ENCODE measurements at places on chromosomes 4 and X. TPM values are rescaled to one million over a fixed set of nuclear protein-coding genes. Genes with fewer than 3 reads are reported as not detected.

GRCh38 chr4:173509036-173510001, 20.7 kb downstream of the HAND2 start:
- H3K36me3 ChIP-seq = no peaks in the 10 kb centered on the region
- peaks cover 38% of the 10 kb centered on the region for H3K27me3 ChIP-seq
- no peak for DNase-seq
- H3K27ac ChIP-seq = no peak overlapping the region

DNA sequence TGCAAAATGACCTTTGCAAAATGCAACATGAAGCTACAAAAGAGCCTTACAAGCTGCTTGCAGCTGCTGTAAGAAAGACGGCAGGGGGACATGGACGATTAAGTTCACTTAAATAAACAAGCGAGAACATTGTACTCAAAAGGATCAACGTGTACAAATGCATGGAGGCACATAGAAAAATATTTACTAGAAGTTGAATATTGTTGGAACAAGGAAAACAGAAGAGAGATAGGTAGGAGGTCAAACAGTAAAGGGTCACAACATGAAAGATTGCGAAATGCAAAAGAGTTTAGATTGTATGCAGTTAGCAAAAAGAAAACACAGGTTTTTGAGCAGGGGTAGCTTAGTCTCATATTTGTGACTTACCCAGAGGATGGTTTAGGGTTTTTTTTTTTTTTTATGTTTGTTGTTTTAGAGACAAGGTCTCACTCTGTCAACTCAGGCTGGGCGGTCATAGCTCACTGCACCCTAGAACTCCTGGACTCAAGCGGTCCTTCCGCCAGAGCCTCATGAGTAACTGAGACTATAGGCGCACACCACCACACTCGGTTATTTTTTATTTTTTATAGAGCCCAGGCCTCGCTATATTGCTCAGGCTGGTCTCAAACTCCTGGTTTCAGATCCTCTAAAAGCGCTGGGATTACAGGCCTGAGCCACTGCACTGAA, 1.4 kb upstream of the PHF8 start:
- peak overlapping the region; percentile 93 for H3K27ac ChIP-seq
- peak; percentile 26 for DNase-seq
- no peaks in the 10 kb centered on the region for H3K36me3 ChIP-seq
- no peaks in the 10 kb centered on the region for H3K4me1 ChIP-seq

- no peaks in the 10 kb centered on the region for H3K4me1 ChIP-seq
- no peak overlapping the region for H3K4me3 ChIP-seq
- H3K36me3 ChIP-seq = no peaks in the 10 kb centered on the region
- no peaks in the 10 kb centered on the region for H3K27me3 ChIP-seq
Measured at GRCh38 chr4:181529537-181529936, 713.7 kb upstream of the TENM3 start.

DNA sequence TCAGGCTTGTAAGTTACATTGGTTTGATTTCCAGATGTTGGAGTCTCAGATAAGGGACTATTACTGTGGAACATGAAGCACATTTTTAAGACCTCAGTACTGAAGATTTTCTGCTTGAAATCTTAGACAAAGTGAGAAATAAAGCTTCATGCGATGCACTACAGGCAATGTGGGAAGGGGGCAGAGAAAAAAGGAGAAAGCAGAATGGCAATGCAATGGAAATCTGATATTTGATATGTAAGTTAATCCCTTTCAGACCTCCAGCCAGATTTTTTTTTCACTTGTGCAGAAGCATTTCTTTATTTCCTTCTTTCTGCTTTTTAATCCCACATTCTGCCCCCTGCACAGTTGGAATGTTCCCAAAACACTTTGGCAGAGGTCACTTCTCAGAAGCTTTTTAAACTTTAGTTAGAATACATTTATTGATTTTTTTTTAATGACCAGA, 174.3 kb downstream of the ADGRL3 start:
- H3K36me3 ChIP-seq = no peaks in the 10 kb centered on the region
- no peak for DNase-seq
- no peaks in the 10 kb centered on the region for H3K27me3 ChIP-seq

GRCh38 chr4:165151734-165152133, 39.1 kb upstream of the TMEM192 start:
- no peak for DNase-seq
- no peaks in the 10 kb centered on the region for H3K27me3 ChIP-seq
- no peak overlapping the region for H3K27ac ChIP-seq
- no peak overlapping the region for H3K4me3 ChIP-seq

GRCh38 chr4:163568843-163569242, 74.4 kb downstream of the TMA16 start:
- H3K27me3 ChIP-seq = no peaks in the 10 kb centered on the region
- no peak overlapping the region for H3K4me3 ChIP-seq
- no peaks in the 10 kb centered on the region for H3K4me1 ChIP-seq
- no peak for DNase-seq
- H3K36me3 ChIP-seq = no peaks in the 10 kb centered on the region

GRCh38 chr4:23213198-23213597, 520.5 kb downstream of the GBA3 start:
- DNase-seq = no peak
- H3K27me3 ChIP-seq = no peaks in the 10 kb centered on the region
- H3K27ac ChIP-seq = no peak overlapping the region
- no peaks in the 10 kb centered on the region for H3K36me3 ChIP-seq
- H3K4me1 ChIP-seq = no peaks in the 10 kb centered on the region
- no peak overlapping the region for H3K4me3 ChIP-seq

- no peaks in the 10 kb centered on the region for H3K27me3 ChIP-seq
- H3K4me3 ChIP-seq = peak overlapping the region; percentile 44
- no peaks in the 10 kb centered on the region for H3K4me1 ChIP-seq
- no peaks in the 10 kb centered on the region for H3K36me3 ChIP-seq
- H3K27ac ChIP-seq = peak overlapping the region; percentile 36
Measured at GRCh38 chrX:17377091-17377717, 2.2 kb downstream of the NHS start.

DNA sequence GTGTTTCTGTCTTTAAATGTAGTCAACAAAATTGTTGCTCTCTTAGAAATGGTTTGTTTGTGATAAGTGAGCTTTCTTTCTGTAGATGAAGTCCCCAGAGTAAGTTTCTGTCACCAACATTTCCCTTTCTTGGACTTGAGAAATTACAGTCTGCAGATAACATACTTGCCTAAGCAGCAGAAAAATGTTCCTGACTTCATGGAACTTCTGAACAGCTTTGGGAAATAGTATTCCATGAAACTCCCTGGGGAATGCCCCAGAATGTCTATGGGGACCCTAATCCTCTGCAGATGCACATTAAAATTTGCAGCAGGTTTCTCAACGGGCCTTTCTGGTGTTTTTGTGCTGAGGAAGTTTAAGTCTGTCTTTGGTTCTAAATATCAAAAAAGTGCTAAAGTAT, 38.6 kb upstream of the NEIL3 start:
- no peaks in the 10 kb centered on the region for H3K27me3 ChIP-seq
- no peak for DNase-seq
- H3K27ac ChIP-seq = no peak overlapping the region
- no peak overlapping the region for H3K4me3 ChIP-seq
- no peaks in the 10 kb centered on the region for H3K4me1 ChIP-seq

- no peak for DNase-seq
- peaks cover 8% of the 10 kb centered on the region for H3K36me3 ChIP-seq
- H3K4me3 ChIP-seq = peak overlapping the region; percentile 85
- H3K27ac ChIP-seq = peak overlapping the region; percentile 89
Measured at GRCh38 chr4:472881-473569, 25.9 kb downstream of the ZNF721 start.

DNA sequence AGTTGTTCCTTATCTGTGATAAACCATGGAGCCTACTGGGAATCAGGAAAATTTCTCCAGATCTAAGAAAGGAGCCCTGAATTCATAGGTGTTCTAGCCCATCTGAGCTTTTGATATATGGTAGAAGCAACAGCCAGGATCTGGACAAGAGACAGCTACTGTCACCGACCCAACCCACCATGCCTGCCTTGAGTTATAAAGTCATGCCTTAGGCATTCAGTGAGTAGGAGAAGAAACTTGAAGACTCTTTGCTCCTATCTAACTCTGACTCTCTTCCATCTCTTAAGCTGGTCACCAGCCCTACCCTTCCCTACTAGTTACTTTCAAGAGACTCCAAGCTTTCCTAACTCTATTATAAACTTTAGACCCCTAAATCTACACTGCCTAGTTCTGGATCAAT, 83.9 kb upstream of the FAM9B start:
- no peak for DNase-seq
- no peak overlapping the region for H3K27ac ChIP-seq
- H3K4me3 ChIP-seq = no peak overlapping the region

DNA sequence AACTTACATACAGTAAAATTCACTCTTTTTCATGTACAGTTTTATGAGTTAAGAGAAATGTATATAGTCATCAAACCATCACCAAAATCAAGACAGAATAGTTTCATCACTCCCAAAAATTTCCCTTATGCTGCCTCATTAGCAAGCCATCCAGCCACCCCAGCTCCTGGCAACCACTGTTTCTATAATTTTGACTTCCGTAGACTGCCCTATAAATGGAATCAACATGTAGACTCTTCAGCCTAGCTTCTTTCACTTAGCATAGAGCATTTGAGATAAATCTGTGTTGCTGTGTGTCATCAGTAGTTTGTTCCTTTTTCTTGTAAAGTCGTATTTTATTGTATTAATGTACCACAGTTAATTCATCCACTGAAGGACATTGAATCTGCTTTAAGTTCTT, 23.2 kb downstream of the HDX start:
- H3K36me3 ChIP-seq = no peaks in the 10 kb centered on the region
- H3K4me1 ChIP-seq = no peaks in the 10 kb centered on the region
- no peaks in the 10 kb centered on the region for H3K27me3 ChIP-seq
- no peak for DNase-seq

DNA sequence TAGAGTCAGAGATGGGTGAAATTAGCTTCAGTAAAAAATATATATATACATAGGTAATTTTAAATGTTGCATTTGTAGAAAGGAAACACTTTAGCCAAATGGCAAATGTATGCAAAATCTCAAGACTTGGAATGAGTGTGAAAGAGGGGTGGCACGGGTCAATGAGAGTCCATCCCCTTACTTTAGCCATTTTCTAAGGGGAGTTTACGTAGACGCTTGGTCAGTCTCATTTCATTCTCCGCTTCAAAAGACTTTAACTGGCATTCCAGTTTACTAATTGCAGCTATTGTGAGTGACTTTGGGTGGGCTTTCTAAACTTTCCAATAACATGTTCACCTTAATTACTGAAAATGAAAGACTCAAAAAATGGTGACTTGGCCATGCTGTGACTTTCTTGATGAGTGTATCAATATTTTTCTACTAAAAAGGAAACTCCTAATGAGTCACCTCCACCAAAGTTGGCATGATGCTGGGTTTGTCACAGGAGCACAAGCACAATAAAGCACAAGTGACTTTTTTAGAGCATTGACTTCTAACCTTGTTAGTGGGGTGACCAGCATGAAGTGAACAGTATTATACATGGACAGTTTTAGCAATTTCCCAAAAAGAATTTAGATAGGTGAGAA, 356.0 kb upstream of the RASGEF1B start:
- no peak overlapping the region for H3K27ac ChIP-seq
- no peaks in the 10 kb centered on the region for H3K4me1 ChIP-seq
- no peak overlapping the region for H3K4me3 ChIP-seq
- H3K27me3 ChIP-seq = no peaks in the 10 kb centered on the region
- DNase-seq = no peak

DNA sequence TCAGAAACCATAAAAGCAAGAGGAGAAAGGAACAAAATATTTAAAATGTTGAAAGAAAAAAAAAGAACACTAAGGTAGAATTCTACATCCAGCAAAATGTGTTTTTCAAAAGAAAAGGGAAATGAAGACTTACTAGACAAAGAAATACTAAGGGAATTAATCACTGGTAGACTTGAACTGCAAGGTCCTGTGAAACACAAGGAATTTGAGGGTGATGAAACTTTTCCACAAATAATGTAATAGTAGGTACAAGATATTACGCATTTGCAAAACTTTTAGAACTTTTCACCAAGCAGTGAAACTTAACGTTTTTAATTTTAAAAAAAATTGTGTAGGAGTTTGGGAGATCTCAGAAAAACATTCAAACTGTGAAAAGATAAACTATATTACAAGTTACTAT, 180.3 kb upstream of the MAGEB16 start:
- H3K27me3 ChIP-seq = no peaks in the 10 kb centered on the region
- no peaks in the 10 kb centered on the region for H3K4me1 ChIP-seq
- no peak for DNase-seq
- no peak overlapping the region for H3K4me3 ChIP-seq
- no peaks in the 10 kb centered on the region for H3K36me3 ChIP-seq

- no peak overlapping the region for H3K27ac ChIP-seq
- no peaks in the 10 kb centered on the region for H3K36me3 ChIP-seq
- H3K27me3 ChIP-seq = no peaks in the 10 kb centered on the region
- H3K4me3 ChIP-seq = no peak overlapping the region
- no peaks in the 10 kb centered on the region for H3K4me1 ChIP-seq
Measured at GRCh38 chrX:53235566-53235965, 10.6 kb upstream of the KDM5C start.

- DNase-seq = no peak
- no peaks in the 10 kb centered on the region for H3K27me3 ChIP-seq
- H3K4me3 ChIP-seq = no peak overlapping the region
- H3K36me3 ChIP-seq = no peaks in the 10 kb centered on the region
- no peak overlapping the region for H3K27ac ChIP-seq
Measured at GRCh38 chr4:72330381-72330780, 238.6 kb downstream of the ADAMTS3 start.

DNA sequence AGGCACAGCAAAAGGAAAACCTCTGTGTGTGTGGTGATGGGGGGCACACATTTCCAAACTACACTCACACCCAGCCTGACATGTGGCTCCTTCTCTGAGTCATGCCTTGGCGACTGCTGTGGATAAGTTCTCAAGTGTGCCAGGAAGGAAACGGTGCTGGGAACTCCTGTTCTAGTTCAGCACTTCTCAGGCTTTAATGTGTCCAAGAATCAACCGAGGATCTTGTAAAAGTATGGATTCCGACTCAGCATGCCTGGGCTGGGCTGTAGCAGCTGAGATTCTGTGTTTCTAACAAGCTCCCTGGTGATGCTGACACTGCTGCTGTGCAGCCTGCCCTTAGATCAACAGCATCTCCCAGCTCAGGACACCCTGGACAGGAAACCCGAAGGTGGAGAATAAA, 20.2 kb downstream of the CLNK start:
- H3K4me3 ChIP-seq = no peak overlapping the region
- no peaks in the 10 kb centered on the region for H3K27me3 ChIP-seq
- no peaks in the 10 kb centered on the region for H3K36me3 ChIP-seq
- no peak overlapping the region for H3K27ac ChIP-seq
- peaks cover 3% of the 10 kb centered on the region for H3K4me1 ChIP-seq

- no peaks in the 10 kb centered on the region for H3K36me3 ChIP-seq
- no peak overlapping the region for H3K4me3 ChIP-seq
- no peaks in the 10 kb centered on the region for H3K27me3 ChIP-seq
- no peak for DNase-seq
- H3K4me1 ChIP-seq = no peaks in the 10 kb centered on the region
- no peak overlapping the region for H3K27ac ChIP-seq
Measured at GRCh38 chr4:29459926-29460325, 1260.2 kb upstream of the PCDH7 start.

- H3K36me3 ChIP-seq = no peaks in the 10 kb centered on the region
- H3K4me1 ChIP-seq = no peaks in the 10 kb centered on the region
- no peak overlapping the region for H3K4me3 ChIP-seq
- no peak overlapping the region for H3K27ac ChIP-seq
- H3K27me3 ChIP-seq = no peaks in the 10 kb centered on the region
- no peak for DNase-seq
Measured at GRCh38 chr4:170386511-170386910, 296.8 kb upstream of the AADAT start.

GLRA2 gene
- not detected for total RNA-seq

GPR34 gene
- 8.2 TPM for total RNA-seq

ASMT gene
- total RNA-seq = 1.0 TPM

RHOH gene
- 1.3 TPM for total RNA-seq

NAP1L5 gene
- total RNA-seq = 10.5 TPM

SORCS2 gene
- 4.4 TPM for total RNA-seq

IL2RG gene
- 2.8 TPM for total RNA-seq

F11 gene
- not detected for total RNA-seq
